ENCODE measurements at places on chromosomes 16 and 17.
A peak's percentile ranks its signal among the peaks of the same experiment; 100 is the strongest.

DNA sequence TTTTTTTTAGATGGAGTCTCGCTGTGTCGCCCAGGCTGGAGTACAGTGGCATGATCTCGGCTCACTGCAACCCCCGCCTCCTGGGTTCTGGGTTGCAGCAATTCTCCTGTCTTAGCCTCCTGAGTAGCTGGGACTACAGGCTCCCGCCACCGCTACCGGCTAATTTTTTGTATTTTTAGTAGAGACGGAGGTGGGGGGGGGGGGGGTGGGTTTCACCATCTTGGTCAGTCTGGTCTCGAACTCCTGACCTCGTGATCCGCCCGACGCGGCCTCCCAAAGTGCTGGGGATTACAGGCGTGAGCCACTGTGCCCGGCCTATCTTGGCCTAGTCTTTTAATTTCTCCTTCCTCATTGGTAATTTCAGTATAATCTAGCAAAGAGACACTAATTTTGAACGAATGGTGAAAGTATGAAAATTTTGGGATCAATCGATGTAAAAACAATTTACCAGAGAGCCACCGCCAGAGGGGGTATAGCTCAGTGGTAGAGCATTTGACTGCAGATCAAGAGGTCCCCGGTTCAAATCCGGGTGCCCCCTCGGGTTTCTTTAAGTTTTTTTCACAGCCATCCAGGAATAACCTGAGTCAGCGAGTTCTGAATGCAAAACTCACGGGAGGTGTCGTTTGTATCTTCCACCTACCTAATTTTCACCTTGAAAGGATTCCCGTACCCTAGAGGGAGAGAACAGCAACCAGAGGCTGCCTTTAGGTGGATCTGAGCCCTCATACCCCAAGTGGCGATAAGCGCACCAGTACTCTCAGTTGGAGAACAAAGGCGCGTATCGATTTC is 2.5 kb upstream of the LASP1 start:
- peak; percentile 87 for DNase-seq

DNA sequence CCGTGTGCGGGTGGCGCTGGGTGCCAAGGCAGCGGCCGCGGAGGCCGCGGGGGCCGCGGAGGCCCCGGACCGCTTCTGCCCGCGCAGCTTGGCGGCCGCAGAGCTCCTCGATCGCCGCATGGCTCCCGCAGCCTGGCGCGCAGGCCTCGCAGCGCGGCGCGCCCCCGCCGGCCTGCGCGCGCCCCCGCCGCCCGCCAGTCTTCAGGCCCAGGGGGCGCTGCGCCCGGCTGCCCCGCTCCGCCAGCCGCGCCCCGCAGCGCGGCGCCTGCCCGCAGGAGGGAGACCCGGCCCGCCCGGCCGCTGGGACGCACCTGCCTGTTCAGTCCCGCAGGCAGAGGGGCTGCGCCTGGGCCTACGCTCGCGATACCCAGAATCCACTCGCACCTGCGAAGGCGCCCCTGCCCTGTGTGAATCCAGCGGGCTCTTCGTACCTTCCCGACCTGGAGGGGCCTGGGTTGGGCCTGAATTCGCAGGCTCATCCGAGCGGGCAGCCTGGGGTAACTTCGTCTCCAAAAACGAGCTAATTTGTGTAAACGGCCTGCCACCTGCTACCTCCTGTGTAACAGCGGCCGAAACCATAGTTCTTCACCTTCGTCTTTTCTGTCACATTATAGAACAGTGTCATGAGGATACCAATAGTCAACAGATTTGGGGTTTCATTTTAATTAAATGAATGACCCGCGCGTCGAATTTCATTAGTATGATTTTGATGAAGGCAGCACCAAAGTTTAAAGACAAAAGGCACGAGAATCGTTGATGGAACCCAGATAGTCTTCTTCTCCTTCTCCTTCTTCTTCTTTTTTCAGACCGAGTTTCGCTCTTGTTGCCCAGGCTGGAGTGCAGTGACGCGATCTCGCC is at the start of gene CENPV:
TSS of gene CENPV (minus strand) at position 153 of the 858 bp plus-strand sequence. CDS start at position 120, 33 bp downstream.
- DNase-seq: peak; percentile 72

- DNase-seq: no peak
Observed at GRCh38 chr16:19833581-19833980, 51.1 kb downstream of the GPRC5B start.

DNA sequence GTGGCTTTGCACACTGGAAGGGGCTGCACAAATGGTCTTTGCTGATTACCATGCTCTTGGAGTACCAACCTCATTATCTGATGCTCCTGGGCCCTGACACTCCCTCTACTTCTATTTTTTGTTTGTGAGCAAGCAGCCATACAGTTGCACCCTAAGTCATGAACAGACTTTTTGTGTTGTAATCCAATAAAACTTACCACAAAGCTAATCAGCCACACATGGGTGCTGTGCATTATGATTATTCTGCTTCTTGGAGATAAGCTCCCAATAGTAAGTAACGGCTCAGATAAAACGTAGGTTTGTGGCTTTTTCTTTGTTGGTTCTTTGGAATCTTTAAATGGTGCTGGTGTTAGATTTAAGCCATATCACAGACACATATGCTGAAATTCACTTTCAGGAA is 76.2 kb downstream of the CCT6B start:
- DNase-seq: no peak

- peak; percentile 99 for DNase-seq
Observed at GRCh38 chr17:76671123-76671911, 27.8 kb upstream of the ST6GALNAC1 start.

DNA sequence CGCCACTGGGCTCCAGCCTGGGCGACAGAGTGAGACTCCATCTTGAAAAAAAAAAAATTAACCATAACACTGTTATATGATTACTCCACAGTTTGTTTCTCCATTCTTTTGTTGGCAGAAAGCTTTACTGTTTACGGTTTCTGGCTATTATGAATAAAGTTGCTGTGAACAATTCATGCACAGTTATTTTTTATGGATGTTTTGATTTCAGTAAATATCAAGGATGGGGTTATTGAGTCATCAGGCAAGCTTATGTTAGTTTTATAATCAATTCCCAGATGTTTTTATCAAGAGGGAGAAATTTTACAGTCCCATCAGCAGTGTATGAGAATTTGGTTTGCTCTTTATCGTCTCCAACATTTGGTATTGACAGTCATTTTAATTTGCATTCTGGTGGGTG is 67.9 kb downstream of the TAOK1 start:
- DNase-seq: no peak

Measured in stimulated activated CD8-positive, alpha-beta memory T cell treated with anti-CD3 and anti-CD28 coated beads, Interleukin-4, amount 100 ng/mL, for 48 hours (primary cell).